ENCODE measurements at places on chromosomes 1 and 21. TPM values are rescaled to one million over a fixed set of nuclear protein-coding genes. Genes with fewer than 3 reads are reported as not detected.

- no peak for DNase-seq
These were observed 49.6 kb upstream of the KDM4A start for GRCh38 chr1:43600033-43601020.

DNA sequence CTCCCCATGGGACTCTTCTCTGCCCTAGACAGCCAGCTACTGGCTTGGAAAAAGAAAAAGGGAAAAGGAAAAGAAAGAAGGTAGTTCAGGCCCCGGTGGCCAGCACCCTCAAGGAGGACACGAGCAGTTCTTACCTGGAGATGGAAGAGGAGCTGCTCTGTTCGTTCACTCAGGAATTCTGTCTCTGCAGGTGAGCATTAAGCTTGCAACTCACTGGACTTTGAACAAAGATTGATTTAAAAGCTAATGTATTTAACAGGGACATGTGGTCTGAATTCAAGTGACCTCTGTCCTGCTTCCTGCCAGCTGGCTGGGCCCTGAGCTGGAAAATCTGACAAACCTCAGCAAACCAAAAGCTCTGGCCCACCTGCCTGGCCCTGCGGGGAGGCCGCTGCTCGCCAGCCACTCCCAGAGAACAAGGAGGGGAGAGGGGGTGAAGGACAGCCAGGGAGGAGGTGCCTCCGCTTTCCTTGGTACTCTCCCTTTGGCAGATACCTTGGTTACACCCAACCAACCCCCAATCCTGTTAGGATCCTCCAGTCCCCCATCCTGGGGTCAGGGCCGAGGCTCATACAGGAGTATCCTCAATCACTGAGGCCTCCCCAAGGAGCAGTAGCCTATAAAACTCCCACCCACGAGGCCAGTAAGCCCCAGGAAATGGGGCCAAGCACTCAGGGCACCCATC, at the start of gene PDZK1:
Gene PDZK1, minus strand, starts transcription at position 186 of the 685 bp plus-strand sequence. CDS start 19,347 bp downstream, outside the sequence.
- DNase-seq: no peak

DNA sequence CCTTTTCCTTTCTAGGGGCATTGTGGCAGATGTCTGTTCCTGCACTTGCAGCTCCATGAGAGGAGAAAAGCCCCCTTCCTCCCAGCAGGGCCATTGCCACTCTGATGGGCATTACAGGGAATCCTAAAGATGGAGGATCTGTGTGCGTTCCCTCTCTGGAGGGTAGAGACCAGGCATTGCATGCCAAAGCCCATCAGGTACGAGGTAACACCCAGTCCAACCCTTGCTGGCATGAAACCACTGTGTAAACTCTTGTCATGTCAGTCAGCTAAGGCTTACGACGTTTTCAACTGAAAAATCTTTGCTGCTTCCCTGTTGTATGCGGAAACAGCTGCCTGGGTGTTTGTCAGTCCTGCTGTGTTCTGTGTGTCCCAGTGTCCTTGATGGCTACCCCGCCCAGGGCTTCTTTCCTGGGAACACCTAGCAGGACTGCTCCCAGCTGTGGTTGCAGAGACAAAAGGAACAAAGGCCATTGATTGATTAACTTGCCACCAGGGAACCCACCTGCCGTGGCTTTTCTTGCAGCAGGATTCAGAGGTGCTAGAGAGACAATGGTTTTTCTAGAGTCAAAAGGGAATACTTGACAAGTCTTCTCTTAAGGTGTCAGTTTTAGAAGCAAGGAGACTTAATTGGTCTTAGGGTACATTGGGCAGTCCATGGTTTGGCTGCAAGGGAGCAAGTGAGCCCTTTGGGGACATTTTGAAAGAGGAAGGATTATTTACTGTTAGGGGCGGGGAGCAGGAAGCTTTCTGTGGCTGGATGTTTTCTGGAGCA, 24.6 kb downstream of the B3GALT5 start:
- DNase-seq: no peak

The TNFRSF1B gene
- 14.8 TPM for total RNA-seq

The FCRL1 gene
- not detected for total RNA-seq

The AQP10 gene
- not detected for total RNA-seq
